ENCODE measurements at places on chromosomes 5 and 9. TPM values are rescaled to one million over a fixed set of nuclear protein-coding genes. Genes with fewer than 3 reads are reported as not detected.
A peak's percentile ranks its signal among the peaks of the same experiment; 100 is the strongest.

PCDH12 gene
- total RNA-seq, result 0.12 TPM

DELE1 gene
- total RNA-seq, result 65.4 TPM

ECSCR gene
- 0.29 TPM for total RNA-seq

DNA sequence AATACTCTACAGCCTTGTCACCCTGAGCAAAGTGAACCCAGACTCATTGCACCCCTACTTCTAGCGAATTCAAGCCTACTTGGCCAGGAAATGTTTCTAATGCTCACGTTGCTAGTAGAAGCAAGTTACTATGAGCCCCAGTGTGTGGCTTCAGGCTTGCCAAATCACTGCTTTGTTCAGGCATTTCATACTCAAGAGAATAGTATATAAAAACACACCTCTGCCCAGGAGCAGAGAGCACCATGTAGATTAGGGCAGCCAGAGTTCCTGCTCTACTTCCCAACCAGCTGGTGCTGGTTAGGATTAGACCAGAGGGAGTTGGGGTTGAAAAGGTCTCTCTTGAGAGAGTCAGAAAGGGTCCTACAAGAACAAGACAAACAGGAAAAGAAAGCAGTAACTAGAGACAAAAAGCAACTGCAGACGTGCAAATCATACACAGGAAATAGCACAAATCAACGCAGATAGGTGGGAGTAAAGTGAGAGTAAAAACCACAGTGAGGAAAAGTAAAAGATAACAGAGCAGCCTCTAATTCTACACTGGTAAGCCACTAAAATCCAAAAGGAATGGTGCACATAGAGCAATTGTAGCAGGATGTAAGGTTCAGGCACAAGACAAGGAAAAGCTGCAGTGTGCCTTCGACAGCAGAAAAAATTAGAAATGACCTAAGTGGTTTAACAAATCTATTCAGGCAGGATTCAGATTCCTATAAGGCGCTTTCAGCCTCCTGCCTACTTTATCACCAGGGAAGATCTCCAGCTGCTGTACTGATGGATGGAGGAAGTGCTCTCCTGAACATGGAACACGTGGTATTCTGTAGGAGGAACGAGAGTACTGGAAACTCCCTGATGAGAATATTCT is 49.6 kb upstream of the KIF2A start:
- peak overlapping the region; percentile 89 for H3K27ac ChIP-seq
- peaks cover 47% of the 10 kb centered on the region for H3K4me1 ChIP-seq

DNA sequence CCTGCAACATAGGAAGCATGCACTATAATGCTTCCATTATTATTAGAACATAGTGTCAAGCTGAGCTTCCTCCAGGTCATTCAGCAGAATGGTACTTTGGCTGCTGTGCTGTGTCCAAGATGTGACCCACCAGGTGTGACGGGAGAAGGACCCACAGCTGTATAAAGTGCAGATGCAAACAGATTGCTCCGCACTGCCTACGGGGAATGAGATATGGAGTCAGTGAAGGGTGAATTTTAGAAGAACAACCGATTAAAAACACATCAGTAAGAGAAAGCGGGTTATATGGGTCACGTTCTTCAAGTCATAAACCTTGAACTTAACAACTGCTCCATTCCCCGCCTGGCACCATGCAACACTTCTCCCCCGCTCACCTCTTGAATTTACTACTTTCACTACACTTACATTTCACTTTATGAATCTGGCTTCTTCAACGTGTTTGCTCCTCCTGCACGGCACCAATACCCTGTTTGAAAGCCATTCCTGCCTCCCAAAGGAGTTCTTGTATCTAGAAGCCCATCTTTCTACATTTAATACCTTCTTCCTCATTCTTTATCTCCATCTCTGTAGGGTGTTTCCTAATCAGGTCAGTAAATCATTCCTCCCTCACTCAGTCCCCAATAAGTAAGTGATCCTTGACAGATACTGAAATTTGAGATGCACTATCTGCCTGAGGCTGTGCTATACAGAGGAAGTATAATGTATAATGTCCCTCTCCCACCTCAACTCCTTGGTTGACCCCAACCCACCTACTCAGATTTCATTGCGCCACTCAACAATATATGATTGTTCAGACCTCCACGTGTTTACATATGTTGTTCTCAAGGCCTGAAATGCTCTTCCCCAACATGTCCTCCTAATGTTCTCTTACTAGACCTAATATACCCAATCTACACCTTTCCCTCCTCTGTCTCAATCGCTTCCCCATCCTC is 25.9 kb downstream of the BRINP1 start:
- H3K27me3 ChIP-seq, result no peaks in the 10 kb centered on the region
- H3K27ac ChIP-seq, result no peak overlapping the region

GRCh38 chr5:131810510-131811249 is 13.9 kb upstream of the FNIP1 start:
- no peak for DNase-seq
- H3K4me3 ChIP-seq, result no peak overlapping the region
- H3K27me3 ChIP-seq, result peaks cover 3% of the 10 kb centered on the region
- no peaks in the 10 kb centered on the region for H3K36me3 ChIP-seq
- no peaks in the 10 kb centered on the region for H3K4me1 ChIP-seq

DNA sequence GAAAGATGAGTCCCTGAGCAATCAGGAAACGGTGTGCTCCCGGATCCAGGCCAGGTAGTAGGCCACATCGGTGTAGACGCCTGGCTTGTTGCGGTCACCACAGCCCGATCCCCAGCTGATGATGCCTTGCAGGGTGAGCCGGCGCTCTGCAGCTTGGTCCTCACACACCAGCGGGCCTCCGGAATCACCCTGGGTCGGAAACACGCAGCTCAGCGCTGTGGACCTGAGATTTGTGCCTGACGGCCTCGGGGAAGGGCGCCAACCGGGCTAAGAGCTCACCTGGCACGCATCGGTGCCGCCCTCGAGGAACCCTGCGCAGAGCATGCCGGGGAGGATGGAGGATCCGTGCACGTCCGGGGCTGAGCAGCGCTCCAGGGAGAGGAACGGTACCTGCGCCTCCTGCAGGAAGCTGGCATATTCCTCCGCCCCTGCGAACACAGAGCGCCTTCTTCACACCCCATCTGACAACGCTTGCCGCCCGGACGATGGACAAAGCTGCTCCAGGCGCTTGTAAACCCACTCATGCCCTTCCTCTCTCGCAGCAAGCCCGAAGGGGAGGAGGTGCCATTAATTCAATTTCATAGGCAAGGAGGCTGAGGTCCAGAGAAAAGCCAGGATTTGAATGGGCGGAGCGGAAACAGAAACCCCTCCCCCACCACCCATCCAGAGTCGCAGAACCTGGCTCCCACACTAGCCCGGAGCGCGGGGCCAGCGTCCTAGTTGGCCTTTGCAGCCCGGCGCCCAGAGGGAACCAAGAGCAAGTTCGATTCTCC is 2.0 kb upstream of the PFN3 start:
- H3K36me3 ChIP-seq, result no peaks in the 10 kb centered on the region
- H3K4me3 ChIP-seq, result peak overlapping the region; percentile 64
- peaks cover 37% of the 10 kb centered on the region for H3K4me1 ChIP-seq

DNA sequence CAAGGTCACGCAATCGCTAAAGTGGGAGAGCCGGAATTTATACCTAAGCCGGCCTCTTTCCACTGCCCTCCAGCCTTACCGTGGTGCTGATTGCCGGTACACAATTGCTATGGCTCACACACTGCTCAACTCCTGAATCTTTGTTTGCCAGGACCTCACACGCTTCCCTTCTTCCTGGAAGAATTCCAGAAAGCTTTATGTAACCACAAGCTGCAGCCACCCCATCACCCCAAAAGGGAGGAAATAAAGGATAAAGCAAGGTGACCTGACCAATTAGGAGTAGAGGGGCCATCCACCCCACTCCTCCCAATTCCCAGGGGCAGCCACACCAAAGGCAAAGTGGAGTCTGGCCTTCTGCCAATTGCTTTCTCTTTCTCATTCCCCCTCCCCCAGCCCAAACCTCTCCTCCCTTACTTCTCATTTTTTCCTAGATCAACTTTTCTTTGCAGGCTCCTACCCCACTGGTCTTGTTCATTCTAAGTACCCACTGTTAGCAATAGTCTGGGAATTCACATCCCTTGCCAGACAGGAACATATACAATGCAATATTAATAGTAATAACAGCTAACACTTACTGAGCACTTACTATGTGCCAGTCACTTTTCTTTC is 18.0 kb upstream of the CDC23 start:
- no peaks in the 10 kb centered on the region for H3K4me1 ChIP-seq
- no peak overlapping the region for H3K27ac ChIP-seq
- no peak for DNase-seq
- peaks cover 22% of the 10 kb centered on the region for H3K27me3 ChIP-seq
- no peak overlapping the region for H3K4me3 ChIP-seq

GRCh38 chr9:78685471-78685870 is 388.5 kb downstream of the PSAT1 start:
- H3K4me1 ChIP-seq, result no peaks in the 10 kb centered on the region
- no peak overlapping the region for H3K4me3 ChIP-seq
- DNase-seq, result no peak
- no peak overlapping the region for H3K27ac ChIP-seq
- no peaks in the 10 kb centered on the region for H3K36me3 ChIP-seq

DNA sequence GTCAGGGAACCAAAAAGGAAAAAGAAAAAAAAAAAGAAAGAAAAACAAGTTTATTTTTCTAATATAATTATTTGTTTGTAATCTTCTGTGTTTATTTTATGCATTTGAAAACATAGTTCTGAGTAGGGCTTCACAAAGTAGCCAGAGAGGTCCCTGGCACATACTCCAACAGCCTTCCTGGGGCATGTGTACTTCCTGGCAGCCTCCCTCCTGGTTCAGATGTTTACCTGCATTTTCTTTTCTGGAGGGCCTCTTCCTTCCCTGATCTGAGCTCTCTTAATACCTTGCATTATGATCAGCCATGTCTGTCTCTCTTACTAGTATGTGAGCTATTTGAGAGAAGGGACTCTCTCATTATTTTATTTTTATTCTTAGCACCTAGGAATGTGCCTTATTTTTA is 361.8 kb downstream of the KDM4C start:
- no peaks in the 10 kb centered on the region for H3K27me3 ChIP-seq
- H3K4me3 ChIP-seq, result no peak overlapping the region
- H3K36me3 ChIP-seq, result peaks cover 20% of the 10 kb centered on the region
- H3K4me1 ChIP-seq, result peaks cover 27% of the 10 kb centered on the region
